Stimulated activated CD8-positive, alpha-beta memory T cell treated with anti-CD3 and anti-CD28 coated beads, Interleukin-7, amount 100 ng/mL, for 24 hours (primary cell): ENCODE measurements at places on chromosomes 12 and 14.

- no peak for DNase-seq
These were observed 23.5 kb upstream of the PPFIBP1 start for GRCh38 chr12:27500546-27500945.

DNA sequence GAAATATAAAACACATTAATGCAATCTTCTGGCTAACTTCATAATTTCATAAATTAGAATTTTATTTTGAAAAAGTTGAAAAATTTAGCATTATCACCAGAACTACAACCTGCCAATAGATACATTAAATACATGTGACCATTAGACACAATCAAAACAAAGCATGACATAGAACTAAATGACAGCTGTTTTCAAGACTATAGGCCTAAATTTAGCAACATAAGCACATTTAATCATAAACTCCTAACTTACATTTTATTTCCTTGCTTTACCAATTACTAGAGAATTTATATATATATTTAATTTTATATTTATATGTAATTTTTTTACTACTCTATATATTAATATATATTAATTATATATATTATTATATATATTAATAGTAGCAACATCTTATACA, 165.4 kb downstream of the CEP128 start:
- no peak for DNase-seq

GRCh38 chr14:37746140-37746832, 150.9 kb downstream of the TTC6 start:
- no peak for DNase-seq

DNA sequence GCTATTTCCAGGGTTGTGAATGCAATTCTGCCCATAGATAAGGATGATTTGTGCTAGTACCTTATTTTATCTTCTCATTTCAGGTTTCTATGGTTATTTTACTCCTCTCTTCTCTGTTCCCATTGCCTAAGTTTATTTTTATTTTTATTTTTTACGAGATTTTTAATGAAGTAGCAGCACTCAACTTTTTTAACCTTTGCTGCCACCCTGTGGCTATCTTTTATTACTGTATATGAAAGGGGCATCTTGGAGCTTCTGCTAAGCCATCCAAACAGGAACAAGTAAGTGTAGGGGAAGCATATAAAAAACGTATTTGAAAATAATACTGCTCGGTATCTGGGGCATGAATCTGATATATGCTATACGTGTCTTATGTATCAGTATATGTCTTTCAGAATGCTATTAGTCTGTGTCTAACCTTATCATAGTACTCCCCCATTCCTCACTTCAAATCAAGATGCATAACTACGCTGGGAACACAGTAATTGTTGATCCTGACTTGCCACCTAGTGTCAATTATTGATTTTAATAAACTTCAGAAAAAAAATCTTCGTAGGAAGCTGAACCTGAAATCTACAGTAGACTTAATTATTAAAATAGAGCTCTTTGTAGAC, 60.3 kb downstream of the KLRG1 start:
- no peak for DNase-seq

DNA sequence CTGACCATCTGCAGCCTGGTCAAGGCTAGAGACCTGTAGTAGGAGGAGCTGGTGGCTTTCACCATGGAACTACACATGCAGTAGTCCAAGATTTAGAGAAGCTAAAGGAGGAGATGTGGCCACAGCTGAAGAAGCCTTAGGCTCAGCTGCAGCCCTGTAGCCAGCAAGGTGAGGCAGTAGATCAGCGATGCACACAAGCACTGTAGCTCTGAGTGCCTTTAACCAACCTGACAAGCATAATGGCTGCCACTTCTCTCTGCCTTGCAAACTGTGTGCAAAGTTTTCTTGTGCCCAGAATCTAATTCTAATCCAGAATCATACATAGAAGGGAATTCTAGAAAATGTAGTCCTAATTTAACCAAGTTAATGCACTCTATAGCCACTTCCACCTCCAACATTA, 159.0 kb upstream of the ARID2 start:
- DNase-seq = no peak

DNA sequence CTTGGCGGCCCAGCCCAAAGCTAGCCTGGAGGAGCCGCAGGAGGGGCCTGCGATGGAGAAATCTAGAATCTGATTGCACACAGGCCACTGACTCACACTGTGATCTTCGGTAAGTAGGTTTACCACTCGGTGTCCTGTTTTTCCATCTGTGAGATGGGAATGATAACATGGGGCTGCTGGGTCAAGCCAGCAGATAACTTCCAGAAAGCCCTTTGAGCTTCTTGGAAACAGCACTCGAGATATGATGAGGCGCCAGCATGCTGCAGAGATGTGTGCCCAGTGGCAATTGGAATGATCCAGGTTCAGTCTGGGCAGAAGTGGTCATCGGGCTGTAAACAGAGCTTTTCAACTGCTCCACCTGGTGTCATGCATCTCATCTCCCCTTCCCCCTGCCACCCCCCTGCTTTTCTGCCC, 771.3 kb upstream of the TBX3 start:
- DNase-seq = no peak

- DNase-seq = peak; percentile 56
These were observed at the start of gene TESPA1 for GRCh38 chr12:54984658-54985376. TESPA1 (minus strand) TSS chr12:54984762; CDS start chr12:54974562, 10,200 bp downstream.

- no peak for DNase-seq
These were observed 531.2 kb upstream of the MGAT4C start for GRCh38 chr12:86787419-86787818.

- no peak for DNase-seq
These were observed 73.6 kb upstream of the REP15 start for GRCh38 chr12:27622436-27623195.

DNA sequence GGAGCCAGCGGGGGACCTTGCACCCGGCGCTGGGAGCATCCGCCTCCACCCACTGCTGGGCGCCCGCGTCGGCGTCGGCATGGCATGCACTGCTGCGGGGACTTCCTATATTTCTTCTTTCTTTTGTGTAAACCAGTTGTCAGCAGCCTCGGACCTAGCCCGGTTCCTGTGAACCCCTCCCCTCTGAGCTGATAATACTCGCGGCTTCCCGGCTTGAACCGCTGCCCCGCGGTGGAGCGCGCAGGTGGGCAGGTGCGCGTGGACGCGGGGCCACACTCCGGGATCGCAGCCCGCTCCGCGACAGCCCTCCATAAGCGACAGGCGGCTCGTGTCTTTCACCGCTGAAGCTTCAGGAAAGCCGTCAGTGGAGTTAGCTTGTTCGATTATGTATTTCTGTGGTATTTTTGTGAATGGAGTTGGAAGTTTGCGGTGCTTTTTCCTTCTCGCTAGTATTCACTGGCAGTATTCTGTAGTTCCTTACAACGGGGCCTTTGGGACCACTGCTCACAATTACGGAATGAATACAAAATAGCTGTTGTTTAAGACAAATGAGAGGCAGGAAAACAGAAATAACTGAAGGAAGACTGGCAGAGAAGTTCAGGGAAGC, 870 bp downstream of the BMAL2 start:
- DNase-seq = no peak

DNA sequence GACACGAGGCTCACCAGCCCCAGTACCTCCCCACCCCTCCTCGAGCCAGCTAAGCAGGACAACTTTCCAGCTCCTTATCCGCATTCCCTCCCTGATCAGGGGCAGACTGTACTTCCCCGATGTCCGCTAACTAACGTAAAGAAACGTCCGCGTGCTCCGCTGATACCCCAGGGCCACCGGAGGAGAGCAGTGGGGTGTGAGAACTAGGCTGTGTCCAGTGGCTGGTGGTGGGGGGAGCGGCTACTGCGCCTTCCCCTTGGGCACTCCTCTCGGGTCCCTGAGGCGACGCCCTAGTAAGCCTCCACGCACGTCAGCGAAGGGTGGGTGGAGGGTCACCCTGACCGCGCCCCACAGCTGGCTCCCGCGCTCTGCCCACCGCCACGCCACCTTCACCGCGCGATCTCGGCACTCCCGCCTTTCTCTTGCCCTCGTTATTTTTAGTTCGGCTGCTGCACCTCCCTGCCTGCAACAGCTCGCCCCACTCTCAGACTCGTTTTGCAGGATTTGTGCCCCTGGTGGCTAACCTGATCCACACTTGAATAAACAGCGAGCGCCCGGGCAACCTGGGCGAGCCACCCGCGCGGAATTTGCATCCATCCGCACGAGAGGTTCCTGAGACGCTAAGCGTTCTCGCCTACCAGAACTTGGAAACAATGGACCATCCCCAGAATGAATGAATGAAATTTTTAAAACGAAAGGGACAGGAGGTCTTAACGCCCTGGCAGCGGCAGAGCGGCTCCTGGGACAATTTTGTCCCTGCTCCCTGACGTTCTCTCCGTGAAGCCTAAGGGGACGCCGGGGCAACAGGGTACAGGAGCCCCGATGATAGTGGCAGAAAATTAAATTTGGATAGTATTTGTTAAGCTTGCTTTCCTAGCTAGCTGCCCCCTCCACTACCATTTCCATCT, 6.9 kb upstream of the BMP4 start:
- DNase-seq = no peak

DNA sequence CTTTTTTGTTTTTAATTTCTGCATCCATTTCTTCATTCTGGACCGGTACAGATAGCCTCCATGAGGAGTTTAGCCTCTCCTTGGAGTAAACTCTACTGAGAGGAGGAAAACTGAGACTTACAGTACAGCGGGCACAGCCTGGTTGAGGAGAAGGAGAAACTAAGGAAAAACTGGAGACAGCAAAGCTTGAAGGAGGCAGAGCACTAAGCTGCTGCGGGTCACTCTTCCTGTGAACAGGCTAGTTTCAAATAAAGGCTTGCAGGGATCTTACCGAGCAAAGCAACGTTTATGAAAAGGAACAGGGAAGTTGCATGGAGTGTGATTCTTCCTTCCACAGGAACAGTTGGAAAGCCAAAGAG, 348 bp upstream of the SSTR1 start:
- DNase-seq = no peak

GRCh38 chr12:47312147-47312546, 232.4 kb upstream of the AMIGO2 start:
- no peak for DNase-seq

GRCh38 chr12:11780521-11781101, 131.1 kb downstream of the ETV6 start:
- DNase-seq = no peak

DNA sequence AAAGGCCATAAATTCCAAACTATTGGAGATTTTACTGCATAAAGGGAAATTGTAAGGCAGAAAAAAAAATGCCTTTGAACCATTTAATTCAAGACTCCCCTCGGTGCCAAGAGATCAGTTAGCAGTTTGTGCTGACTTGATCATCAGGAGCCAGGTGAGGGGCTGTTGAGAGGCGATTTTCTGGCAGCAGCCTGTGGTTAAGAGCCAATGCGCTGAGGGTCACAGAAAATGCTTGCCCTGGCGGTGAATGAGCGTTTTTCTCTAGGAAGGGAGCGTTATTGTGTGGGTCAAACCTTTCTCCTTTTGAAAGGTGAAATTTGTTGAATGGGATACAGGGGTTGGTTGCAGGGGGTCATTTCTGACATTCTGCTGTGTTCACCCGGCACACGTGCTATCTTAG, 4.7 kb downstream of the SRRM4 start:
- no peak for DNase-seq

DNA sequence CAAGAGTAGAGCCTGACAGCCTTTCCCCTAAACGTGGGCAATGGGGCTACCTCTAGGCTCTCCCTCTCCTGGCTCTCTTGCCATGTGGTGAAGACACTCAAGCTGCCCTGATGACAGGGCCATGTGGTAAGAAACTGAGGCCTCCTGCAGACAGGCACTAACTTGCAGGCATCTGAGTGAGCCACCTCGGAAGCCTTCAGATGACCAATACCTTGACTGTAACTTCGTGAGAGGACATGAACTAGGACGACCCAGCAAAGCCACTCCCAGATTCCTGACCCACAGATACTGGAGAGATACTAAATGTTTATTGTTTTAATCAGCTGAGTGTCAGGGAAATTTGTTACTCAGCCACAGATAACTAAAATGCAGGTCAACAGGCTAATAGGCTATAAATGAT, 96.4 kb downstream of the EFCAB11 start:
- DNase-seq = no peak

DNA sequence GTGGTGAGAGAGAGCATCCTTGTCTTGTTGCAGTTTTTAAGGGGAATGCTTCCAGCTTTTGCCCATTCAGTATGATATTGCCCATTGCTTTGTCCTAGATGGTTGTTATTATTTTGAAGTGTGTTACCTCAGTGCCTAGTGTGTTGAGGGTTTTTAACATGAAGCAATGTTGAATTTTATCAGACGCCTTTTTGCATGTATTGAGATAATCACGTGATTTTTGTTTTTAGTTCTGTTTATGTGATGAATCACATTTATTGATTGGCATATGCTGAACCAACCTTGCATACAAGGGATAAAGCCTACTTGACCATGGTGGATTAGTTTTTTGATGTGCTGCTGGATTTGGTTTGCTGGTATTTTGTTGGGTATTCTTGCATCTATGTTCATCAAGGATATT, 302.3 kb upstream of the G2E3 start:
- no peak for DNase-seq

- no peak for DNase-seq
These were observed 23.6 kb upstream of the ATF1 start for GRCh38 chr12:50740307-50740706.

DNA sequence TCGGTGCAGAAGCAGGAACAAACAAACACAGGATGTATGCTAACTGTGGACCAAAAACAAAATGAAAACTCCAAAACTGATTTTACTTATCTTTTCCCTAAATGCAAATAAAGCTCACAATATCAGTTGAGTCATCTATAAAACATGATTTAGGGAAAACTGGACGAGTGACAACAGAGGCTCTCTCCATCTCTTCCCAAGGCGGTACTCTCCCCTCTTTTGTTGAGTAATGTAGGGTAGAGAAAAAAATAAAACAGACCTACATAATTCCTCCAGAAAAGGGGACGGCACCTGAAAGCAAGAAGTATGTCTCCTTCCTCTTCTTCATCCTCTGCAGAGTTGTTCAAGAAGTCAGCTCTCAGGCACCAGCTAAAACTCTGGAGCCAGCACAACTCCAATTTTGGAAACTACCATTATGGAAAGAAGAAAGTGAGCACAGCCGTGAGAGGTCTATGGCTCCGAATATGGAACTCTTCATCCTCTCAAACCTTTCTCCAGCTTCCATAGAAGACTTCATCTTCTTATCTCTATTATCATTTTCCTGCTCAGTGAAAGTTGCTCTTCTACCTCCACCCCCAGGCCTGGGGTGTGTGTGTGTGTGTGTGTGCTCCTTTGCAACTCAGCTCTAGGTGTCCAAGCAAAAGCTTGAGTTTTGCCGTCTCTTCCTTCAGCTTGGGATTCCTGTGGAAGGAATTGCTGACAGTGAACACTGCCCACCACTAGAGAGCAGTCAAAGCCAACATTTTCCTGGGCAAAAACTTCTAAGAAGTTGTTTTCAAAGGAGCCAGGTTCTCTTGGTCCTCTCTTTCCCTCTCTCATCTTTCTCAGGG, 155.4 kb downstream of the DIO2 start:
- DNase-seq = no peak

- DNase-seq = no peak
These were observed 136.4 kb upstream of the NCOR2 start for GRCh38 chr12:124703856-124704255.

- no peak for DNase-seq
These were observed 211.9 kb downstream of the TTC8 start for GRCh38 chr14:89036371-89036770.

GRCh38 chr12:106753526-106753925, 21.0 kb upstream of the RIC8B start:
- peak; percentile 34 for DNase-seq
